Midbrain (tissue), 1 donor: ENCODE measurements at places on chromosomes 6 and 20.

- DNase-seq, result no peak
Observed at GRCh38 chr20:62596486-62596885, 45.8 kb upstream of the SLCO4A1 start.

- DNase-seq, result no peak
Observed at GRCh38 chr20:17935186-17935585, 33.4 kb downstream of the SNX5 start.

DNA sequence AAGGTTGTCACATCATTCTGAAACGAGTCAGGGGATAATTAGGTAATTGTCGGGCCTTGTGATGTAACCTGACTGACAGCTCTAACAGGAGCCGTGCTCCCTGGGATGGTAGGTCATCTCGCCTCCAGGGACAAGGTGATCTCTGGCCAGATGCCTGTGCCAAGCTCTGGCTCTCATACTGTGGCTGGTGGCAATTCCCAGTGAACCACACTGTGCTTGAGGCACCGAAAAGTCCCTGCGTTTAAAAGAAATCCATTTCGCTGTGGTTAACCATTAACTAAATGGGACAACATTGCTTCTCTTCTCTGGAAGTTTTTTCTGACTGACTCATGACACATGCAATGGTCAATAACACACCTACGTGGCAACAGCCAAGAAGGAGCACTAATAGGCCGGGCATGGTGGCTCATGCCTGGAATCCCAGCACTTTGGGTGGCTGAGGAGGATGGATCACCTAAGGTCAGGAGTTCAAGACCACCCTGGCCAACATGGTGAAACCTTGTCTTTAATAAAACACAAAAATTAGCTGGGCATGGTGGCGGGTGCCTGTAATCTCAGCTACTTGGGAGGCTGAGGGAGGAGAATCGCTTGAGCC is 669.2 kb downstream of the PRKN start:
- no peak for DNase-seq

DNA sequence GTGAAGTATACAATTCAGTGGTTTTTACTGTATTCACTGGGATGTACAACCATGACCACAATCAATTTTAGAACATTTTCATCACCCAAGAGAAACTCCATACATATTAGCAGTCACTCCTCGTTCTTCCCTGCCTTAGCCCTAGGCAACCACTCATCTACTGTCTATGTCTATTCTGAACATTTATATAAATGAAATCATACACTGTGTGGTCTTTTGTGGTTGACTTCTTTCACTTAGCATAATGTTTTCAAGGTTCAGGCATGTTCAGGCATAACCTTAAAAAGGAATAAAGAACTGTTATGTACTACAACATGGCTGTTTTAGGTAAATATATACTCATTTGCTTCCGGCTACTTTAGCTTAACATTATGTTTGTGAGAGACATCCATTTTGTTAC is 37.3 kb downstream of the BLTP3A start:
- no peak for DNase-seq

DNA sequence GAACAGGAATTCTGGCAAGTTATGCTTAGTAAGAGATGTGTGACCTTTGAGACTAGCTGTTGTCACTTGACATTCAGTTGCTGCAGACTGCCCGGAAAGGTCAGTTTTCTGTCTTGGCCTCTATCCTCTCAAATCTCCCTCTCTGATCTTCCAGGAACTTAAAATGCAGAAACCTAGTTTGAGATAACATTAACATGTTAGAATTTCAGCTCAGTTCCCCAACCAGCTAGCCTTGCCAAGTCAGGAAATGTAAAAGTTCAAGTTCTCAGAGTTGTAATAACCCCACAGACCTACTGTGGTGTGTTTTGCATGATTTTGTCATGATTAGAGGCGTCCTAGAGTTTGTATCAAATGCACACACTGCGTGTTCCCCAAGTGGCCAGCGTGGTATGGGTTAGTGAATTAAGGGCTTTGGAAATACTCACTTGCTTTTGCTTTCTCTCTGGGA is 46.6 kb downstream of the DUSP22 start:
- DNase-seq, result no peak

DNA sequence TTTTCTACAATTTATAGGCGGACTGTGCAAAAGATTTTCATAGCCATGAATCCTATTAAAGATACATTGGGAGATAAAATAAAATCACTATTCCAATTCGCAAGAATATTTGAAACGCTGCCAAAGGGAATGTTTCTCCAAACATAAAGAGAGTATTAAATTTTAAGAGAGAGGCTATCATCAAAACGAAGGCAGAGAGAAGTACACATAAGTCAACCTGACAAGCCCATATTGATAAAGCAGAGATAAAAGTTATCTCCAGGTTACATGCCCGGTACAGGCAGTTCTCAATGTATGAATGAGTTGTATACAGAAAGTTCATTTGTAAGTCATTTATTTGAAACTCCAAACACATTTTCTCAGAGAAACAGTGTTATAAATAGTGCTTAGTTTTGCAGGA is 193.1 kb downstream of the ATXN1 start:
- DNase-seq, result no peak

DNA sequence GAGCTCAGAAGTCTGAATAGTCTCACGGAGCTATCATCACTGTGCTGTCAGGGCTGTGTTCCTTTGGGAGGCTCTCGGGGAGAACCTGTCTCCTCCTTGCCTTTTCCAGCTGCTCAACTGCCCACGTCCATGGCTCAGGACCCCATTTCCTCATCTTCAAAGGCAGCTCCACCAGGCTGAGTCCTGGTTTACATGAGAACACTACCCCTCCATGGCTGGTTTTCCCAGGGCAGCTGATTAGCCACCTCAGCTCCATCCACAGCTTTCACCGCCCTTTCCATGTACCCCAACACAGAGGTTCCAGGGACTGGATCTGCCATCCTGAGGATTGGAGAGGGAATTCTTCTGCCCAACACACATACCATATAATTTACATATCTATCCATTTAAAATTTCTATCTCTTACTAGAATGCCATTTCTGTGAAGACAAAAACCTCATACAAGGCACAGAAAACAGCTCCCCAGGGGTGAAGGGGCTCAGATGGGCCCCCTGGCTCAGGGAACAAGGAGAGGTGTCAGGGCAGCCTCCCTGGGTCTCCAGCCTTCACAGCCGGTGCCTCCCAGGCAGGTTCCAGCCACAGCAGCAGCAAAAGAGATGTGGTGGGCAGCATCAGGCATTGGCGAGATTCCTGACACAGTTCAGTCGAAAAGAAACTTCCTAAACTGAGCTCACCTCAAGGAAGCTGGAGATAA is 2.2 kb upstream of the RAET1E start:
- no peak for DNase-seq

- no peak for DNase-seq
Observed at GRCh38 chr20:58251979-58252591, 23.6 kb upstream of the ANKRD60 start.

DNA sequence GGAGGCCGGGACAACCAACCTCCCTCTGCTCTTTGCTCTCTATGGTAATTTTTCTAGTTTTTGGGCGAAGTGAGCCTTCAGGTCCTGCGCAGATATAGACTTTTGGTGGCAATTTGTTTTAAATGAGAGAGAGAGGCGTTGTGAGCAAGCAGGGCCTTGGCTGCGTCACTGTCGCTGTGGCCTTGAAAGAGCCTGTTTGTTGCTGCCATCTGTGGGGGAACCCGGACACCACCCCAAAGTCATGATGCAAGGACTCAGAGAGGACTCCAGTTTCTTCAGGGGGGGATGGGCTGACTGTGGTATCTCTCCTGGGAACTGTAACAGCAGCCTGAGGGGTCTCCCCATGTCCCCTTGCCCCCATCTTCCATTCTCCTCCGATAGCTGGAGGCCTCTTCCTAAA is 462.7 kb upstream of the SULF2 start:
- no peak for DNase-seq

- no peak for DNase-seq
Observed at GRCh38 chr20:23148731-23149570, 62.8 kb upstream of the CD93 start.
